Inflammatory macrophage treated with lipopolysaccharide for 4 hours (primary cell): ENCODE measurements at places on chromosomes 1 and 21.

DNA sequence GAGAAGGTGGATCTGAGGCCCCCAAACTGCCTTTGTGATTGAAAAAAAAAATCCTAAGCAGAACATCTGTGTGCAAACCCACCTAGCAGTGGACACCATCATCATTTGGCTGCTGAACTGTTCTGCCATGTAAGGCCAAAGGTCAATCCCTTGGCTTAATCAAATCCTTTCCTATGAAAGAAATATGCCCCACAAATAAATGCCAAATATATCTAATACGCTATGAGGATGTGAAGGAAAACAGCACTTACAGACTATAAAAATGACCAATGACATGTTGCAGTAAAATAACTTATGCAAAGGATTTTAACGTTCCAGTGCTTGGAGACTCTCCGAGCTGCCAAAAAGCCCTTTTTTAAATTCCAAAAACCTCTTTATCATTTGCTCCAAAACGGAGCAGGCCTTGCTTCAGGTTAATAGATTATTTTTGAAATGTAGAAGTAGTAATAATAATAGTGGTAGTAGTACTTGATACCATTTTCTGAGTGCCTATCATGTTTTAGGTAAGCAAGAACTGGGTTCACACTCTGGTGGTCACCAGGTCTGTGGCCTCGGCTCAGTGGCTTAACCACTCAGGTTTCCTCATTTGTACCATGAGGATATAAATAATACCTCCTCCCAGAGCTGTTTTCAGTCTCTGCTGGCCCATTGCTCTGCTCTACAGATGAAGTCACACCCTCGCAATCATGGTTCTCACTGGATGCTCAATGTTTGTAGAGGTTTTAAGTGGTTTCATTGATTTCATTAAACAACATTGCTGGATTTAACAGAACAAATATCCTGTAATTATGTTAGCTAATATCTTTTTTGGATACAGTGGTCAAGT, 47.9 kb upstream of the EDEM3 start:
- no peak for DNase-seq

DNA sequence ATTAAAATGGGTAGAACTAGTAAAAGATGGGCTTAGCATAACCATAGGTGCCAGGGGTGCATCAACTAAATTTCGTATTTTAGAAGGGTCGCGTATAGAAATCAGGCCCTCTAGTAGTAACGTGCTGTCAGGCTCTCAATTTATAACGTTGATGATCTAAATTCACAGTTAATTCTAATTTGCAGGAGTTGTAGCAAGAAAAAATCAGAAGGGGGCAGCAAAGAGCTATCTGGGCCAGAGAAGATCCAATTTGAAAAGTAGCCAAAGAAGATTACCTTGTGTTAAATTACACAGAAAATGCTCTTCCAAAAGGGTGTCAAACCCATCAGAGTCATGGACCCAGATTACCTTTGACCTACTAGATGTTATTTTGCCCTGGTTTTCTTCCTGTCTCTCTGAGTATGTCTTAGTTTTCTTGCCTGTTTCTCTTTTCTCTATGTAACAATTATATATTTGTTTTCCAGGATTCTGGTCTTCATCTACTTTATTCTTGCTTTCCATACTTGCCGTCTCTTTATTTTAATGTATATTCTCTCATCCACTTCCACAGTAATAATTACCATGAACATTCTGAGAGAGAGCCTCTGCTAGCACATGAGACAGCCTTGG, 1030.9 kb downstream of the AMY1C start:
- peak; percentile 13 for DNase-seq

DNA sequence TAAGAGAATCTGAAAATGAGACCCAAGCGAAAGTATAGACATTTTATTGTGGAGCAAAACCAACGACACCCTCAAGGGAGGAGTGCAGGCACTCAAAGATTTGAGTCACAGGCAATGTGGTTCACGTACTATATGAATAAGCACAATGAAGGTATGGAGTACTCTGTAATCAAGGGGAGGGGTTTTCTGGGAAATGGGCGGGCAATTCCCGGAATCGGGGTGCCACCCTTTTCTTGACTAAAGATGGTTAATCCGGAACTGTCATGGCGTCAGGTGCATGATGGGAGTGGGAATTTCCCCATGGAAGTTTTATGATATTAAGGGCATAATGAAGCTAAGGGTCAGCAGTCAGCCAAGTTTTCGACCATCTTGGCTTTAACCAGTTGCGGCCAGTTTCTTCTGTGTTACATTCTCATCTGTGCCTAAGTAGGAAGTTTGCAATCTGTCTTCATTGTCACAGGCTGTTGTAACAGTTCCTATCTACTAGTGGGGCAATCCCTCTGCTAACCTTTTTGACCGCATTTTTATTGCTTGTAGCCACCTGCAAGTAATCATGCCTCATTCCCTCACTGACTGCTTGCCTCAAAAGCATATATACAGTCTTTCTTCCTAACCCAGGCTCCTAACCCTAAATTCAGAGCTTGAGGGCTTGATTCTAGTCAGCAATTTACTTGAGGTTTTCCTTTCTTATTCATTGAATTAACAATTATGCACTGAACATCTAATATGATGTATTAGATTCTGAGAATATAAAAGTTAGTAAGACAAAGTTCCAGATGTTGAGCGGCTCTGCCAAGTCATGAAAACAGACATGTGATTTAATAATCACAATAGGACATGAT, 775 bp upstream of the AIM2 start:
- DNase-seq: peak; percentile 95

DNA sequence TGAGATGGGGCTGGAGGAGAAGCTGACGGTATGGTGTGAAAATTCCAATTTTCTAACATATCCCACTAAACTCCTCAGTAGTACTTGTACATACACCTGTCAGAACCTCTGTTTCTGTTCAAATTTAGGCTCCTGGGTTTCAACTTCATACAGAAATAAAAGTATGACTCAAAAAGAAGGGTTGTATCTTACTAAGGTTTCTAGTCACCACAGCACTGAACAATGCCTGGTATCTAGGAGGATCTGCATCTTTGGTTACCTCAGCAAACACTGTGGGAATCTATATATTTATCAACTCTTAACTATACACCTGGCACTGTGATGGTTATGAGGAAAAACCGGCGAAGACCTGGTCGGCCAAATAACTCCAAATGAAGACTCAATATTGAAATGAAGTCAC, 13.8 kb downstream of the RBM34 start:
- DNase-seq: no peak

- DNase-seq: no peak
Measured at GRCh38 chr1:201662646-201663045, 123.7 kb downstream of the NAV1 start.

GRCh38 chr21:38804789-38805327, 871 bp upstream of the ETS2 start:
- peak; percentile 59 for DNase-seq

DNA sequence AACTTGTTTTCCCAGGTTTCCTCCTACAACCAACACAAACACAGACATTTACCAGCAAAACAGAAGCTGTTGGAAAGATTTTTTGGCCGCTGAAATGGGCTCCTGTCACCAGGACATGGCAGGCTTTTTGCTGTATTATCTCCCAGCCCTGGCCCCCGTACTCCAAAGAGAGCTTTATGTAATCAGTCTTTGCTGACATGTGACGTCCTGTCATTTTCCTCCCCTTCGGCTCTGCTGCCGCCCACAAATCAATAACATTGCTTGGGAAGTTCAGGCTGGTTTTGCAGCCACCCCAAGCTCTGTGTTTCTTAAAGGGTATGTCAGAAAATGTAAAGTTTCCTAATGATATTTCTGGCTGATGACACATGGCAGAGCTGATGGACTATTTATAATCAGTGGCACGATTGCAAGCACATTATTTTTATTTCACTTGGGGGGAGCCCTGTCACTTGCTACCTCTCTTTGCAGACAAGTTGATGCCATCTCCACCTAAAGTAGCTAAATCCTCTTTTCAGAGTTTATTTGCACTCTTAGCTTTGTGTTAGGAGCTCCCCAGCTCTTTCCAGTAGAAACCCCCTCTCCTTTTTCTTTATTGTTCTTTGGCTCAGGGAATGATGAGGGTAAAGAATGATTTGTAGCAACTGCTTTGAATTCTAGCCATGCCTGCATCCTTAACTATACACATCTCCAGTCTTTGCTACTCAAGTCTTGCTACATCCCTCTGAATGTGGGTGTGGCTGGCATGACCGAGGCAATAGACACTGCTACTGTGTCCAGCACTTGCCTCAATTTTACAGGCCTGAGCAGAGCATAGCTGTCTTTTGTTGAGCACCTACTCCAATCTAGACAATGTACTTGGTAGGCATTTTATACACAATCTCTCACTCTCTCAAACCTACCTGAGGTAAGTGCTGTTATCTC, 67.3 kb downstream of the ELAVL4 start:
- DNase-seq: no peak

DNA sequence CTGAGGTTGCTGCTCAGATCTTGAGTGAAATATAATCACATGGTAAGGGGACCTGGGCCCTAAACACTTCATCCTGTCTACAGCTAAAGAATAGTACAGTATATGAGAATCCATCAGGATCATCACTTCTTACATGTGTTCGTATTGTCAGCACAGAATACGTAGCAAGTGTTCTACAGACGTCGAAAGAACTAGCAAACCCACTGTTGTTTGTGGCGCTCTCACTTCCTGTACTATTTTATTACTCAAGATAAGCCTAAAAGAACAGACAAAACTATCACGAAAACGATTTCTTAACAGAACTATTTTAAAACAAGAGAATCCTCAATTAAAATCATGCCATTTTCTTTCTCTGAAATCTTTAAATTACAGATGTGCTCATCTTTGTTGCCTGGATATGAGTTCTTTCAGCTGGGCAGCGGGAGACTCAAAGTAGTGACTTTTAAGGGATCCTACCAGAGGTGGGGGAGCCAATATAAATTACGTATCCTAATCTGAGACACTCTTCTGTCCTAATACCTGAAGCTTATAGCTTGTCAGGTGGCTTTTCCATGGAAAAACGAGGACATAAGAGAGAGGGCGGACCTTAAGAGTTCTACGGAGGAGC, 724 bp downstream of the ST7L start:
- DNase-seq: peak; percentile 67

- DNase-seq: no peak
Measured at GRCh38 chr1:167635156-167635648, 5.2 kb downstream of the RCSD1 start.

- no peak for DNase-seq
Measured at GRCh38 chr1:40782371-40782956, 1.1 kb upstream of the KCNQ4 start.

GRCh38 chr1:1345860-1346500, 3.2 kb downstream of the DVL1 start:
- no peak for DNase-seq

- DNase-seq: no peak
Measured at GRCh38 chr21:30567617-30568016, 6.5 kb upstream of the KRTAP19-7 start.

DNA sequence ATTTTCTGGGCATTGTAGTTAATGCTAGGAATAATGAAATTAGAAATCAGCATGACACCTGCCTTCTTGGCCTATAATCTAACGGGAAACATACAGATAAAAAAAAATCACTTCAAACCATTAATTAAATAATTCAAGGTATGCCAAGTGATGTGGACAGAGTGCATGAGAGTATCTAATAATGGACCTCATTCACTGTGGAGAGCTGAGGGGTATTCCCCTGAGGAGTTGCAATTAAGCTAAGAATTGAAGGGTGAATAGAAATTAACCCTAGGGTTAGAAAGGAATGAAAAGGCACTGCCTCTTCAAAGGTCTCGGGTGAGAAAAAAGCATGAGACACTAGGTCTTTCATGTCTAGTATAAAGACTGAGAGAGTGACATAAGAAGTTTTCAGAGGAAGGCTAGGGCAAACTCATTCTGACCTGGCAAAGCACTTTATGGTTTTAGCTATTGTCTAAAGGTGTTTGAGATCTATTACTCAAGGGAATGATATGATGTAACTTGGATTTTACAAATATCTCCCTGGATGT, 466.1 kb downstream of the KCNT2 start:
- DNase-seq: no peak

- no peak for DNase-seq
Measured at GRCh38 chr1:163897412-163898155, 575.8 kb downstream of the NUF2 start.

DNA sequence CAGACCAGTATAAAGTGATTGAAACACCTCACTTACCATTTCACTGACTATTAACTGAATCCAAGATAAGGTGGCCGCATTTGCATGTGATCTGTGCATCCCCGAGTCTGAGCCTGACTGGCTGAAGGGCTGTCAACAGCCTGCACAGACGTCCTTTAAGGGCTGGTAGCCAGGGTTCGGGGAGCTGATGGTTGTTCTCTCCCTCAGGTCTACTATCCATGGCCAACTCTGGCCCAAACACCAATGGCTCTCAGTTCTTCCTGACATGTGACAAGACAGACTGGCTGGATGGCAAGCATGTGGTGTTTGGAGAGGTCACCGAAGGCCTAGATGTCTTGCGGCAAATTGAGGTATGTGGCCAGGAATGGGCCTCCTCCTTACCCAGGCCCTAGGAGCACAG, 14.0 kb downstream of the PPIE start:
- DNase-seq: no peak

DNA sequence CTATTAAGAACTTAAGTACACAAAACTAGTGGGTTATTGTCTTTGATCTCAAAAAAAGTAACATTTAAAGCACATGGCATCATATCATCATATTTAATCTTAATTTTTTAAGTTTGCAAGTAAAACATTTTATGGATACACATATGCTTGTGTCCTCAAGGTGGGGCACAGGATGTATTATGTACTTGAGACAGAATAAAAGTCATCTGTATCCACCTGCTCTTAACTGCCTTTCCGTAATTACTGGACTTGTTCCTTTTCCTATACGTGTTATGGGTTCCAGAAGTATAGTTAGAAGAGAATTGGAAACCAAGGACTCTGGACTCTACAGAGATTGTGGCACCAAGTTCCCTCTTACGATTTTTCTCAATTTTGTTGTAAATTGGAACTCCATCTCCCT, 79.4 kb downstream of the FCRL5 start:
- no peak for DNase-seq

DNA sequence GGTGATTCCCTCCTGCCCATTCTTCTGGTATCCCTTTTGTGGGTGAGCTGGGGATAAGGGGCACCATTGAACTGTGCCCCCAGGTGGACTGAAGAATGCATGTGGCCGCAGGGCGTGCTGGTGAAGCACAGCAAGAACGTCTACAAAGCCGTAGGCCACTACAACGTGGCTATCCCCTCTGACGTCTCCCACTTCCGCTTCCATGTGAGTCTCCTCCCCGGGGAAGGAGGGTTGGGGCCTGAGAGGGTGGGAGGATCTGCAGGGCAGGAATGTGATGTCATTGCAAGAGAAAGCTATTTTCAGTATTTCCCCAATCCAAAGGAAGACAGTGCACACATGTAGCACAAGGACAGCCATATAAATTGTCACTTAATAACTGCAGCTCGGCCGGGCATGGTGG, 7.5 kb upstream of the KPNA6 start:
- no peak for DNase-seq

DNA sequence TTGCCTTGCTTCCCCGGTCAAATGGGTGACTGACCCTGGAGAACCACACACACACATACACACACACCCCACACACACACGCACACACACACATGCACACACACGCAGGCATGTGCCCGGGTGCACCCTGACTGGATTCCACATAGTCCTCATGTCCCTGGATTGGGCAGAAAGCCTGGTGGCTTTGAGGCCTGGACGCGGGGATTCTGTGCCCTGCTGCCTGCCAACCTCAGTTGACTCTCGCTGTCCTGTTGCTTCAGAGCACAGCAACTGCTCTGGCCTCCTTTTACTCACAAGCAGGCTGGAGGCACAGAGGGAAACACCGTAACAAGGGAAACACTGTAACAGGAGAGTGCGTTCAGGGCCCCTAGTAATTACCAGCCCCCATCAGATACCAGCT, 6.4 kb downstream of the RORC start:
- no peak for DNase-seq

- no peak for DNase-seq
Measured at GRCh38 chr1:209875515-209875914, 47.7 kb downstream of the UTP25 start.
